ENCODE measurements at places on chromosomes 4 and X.

DNA sequence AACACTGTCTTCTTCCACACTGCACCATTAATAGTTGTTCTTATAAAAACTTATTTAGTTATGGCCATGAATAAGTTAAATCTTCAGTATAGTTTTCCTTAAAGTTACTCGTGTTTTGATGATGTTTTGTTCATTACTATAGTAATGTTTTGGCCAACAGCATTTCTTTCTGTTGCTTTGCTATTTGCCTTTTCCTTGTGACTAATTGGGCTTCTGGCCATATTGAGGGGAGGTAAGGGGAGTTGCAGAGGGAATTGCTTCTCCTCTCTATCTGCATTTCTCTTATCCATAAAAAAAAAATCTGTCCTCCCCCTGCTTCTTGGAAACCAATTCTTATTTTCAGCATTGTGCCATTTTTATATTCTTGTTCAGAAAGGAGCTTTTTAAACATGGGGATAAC, 42.7 kb upstream of the ZCCHC12 start:
- DNase-seq = no peak

GRCh38 chr4:89268679-89269078, 38.9 kb downstream of the GPRIN3 start:
- no peak for DNase-seq

- no peak for DNase-seq
These were observed 77.2 kb downstream of the TMEM131L start for GRCh38 chr4:153543351-153543750.

GRCh38 chr4:47619691-47620090, 134.6 kb downstream of the ATP10D start:
- no peak for DNase-seq

- no peak for DNase-seq
These were observed 63.0 kb upstream of the WDFY3 start for GRCh38 chr4:85029453-85029852.

DNA sequence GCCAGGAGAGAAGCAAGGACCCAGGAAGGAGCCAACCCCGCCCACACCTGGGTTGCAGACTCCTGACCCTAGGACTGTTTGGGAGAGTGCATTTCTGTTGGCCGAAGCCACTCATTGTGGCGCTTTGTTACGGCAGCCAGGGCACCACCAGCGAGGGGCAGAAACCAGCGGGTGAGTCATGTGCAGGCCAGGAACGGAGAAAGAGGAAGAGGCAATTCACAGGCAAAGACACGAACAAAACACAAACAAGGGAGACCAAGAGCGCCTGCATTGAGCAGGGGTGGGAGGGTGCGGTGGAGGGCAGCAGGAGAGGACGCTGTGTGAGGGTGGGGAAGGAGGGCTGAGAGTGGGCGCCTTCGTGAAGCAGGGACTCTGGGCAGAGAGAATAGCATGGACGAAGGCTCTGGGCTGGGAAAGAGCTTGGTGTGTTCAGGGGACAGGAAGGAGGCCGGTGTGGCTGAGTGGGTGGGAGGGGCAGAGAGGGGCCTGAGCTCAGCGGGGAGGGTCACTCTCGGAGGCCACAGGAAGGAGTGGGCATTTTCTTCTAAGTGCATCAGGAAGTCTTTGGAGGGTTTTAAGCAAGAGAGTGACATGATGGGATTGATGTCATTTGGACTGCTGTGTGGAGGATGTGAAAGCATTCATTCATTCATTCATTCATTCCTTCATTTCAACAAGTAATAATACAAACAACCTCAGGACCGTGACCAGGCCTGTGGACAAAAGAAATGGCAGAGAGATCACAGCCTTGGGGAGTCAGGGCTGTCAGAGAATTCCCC, 12.2 kb upstream of the WFS1 start:
- DNase-seq = peak; percentile 29

- no peak for DNase-seq
These were observed 27.0 kb downstream of the EREG start for GRCh38 chr4:74391890-74392475.

DNA sequence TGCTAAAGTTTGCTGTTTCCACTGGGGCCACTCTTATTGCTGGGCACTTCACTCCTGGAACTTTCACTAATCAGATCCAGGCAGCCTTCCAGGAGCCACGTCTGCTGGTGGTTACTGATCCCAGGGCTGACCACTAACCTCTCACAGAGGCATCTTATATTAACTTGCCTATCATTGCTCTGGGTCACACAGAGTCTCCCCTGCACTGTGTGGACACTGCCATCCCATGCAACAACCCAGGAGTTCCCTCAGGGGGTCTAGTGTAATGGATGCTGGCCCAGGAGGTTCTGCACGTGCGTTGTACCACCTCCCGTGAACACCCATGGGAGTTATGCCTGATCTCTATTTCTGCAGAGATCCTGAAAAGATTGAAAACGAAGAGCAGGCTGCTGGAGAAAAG, 41.8 kb upstream of the IQSEC2 start:
- DNase-seq = no peak

DNA sequence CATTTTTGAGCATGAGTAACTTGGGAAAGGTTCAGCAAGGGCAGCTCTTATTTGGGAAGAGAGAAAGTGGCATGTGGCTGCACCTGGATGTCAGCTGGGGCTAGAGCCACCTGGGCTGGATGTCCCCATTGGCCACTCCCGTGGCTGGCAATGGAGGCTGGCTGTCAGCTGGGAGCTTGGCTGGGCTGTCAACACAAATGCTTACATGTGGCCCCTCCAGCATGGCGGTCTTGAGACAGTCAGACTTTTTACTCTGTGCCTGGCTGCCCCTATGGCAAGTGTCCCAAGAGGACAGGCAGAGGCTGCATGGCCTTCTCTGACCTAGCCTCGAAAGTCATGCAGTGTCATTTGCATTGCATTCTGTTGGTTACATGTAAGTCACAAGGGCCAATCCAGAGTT, 99.6 kb downstream of the FAM53A start:
- no peak for DNase-seq

- DNase-seq = no peak
These were observed 48.8 kb downstream of the ZNF732 start for GRCh38 chr4:256492-256891.

DNA sequence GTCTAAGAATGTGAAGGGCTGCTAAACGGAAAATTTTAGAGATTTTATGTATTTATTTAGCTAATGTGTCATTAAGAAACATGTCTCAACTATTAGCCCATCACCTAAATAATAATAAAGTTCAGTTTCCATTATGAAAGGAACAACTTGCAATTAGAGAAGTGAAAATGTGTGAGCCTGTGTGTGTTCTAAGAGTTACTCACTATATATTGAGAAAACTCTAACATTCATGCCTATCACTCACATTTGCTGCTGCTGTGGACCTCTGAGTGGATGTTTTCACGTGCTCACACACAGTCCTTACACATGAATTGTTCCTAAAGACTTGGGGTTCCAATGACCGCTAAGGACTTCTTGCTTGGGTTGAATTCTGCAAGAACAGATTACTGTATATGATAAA, 364.0 kb downstream of the TMA16 start:
- no peak for DNase-seq

GRCh38 chr4:98567611-98568010, 90.8 kb downstream of the TSPAN5 start:
- no peak for DNase-seq

DNA sequence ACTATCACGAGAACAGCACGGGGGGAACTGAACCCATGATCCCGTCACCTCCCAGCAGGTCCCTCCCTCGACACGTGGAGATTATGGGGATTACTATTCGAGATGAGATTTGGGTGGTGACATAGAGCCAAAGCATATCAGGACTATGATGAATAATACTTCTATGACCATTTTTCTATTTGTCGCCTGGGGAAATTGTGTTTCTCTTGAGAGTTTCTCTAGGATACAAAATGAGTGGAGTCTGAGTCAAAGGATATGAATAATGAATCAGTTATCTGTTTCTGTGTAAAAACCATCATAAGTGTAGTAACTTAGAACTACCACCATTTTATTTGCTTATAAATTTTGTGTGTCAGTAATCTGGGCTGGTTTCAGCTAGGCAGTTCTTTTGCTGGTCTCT, 533.0 kb upstream of the ARX start:
- no peak for DNase-seq

GRCh38 chr4:130071746-130072145, 975.8 kb downstream of the C4orf33 start:
- DNase-seq = no peak

DNA sequence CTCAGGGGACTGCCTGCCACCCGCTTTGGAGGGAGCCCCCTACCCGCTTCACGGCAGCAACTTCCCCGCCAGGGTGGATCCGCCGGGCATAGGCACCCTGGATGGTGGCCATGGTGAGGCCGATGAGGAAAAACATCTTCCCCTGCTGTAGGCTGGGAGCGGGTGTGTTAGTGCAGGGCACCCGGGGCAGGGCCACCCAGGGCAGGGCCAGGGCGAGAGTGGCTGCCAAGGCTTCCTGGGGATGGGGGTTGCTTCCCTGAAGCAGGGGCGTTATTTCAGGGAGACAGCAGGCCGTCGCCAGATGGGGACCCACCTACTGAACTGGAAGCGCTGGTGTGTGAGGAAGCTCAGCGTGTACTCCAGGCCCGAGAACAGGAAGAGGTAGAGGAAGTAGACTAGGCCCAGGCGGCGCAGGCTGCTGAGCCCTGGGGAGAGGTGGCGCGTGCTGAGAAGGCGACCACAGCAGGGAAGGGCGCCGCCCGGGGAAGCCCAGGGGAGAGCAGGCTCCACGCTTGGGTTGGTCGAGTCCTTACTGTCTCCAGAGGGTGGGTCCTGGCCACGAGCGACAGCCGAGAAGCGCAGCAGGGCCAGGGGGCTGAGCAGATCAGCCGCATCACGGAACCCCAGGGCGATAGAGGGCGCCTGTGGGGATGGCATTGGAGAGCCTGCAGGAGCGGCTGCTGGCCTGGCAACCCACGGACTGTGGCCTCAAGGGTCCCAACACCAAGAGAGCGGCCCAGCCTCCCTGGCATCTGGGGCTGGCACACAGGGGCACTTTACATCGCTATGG, 31.5 kb downstream of the NOP14 start:
- no peak for DNase-seq

DNA sequence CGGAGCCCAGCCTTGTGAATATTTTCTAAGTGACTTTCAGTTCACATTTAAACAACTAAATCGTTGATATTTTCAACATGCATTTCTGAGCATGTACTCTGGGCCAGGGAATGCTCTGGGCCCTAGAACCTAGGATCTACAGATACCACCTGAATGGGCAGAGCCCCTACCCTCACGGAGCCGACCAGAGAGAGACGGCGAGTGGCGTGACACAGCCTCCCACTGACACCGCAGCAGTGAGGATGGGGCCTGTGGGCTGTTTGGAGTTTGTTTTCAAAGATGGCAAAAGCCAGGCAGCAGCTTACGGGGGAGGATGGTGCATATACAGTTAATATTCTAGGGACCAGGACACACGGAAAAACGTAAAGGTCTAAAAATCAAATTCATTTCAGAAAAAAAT, 17.7 kb downstream of the NELFA start:
- no peak for DNase-seq

GRCh38 chrX:78024349-78025059, 55.1 kb upstream of the PGAM4 start:
- DNase-seq = peak; percentile 67

GRCh38 chr4:147958489-147959065, 226.7 kb downstream of the ARHGAP10 start:
- DNase-seq = no peak

- DNase-seq = no peak
These were observed 362.3 kb downstream of the PABPC4L start for GRCh38 chr4:133839326-133839725.

- peak; percentile 47 for DNase-seq
These were observed 14.8 kb downstream of the PDK3 start for GRCh38 chrX:24479924-24480323.

DNA sequence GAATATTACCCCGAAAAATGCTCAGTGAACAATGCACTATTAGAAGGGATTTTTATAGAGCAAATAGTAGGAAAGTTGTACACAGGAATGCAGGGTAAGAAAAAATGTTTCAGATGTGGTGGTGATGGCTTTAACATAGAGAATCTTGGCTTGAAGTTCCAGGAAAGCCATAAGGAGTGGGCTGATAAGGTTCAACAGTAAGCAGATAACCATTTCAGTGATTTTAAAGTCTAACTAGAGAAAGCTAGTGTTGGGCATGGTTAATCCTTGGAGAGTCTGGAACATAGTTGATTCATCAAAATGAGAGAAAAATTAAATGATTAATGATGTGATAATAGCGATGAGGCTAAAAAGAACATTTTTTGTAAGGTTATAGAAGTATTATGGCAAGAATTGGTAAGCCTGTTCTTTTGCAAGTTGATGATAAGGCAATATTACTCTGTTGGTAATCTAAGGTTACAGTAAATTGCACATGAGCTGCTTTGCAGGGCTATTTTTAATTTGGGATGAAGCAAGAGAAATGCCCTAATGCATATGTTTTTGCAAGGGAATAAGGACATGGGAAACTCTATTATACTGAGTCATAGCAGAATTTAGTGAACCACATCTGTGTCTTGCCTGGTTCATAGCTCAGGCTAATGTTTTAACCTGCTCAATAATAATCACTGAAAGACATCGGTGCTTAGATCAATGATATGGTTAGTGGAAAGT, 44.3 kb downstream of the GALNTL6 start:
- no peak for DNase-seq

DNA sequence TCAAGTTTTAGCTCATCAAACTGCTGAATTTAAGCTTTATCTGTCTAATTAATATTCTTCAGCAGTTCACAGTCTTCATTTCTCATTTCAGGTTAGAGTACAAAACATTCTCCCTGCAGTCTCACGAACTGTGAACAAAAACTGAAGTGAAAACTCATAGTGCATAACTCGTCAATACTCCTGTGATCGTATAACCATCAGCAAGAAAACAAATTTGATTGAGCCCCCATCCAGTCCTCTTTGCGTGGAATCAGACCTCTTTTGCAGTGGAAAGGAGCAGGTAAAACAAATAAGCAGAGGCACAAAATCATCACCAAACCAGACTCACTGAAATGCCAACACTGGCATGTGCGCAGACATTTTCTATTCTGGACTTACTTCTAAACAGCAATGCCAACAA, 12.7 kb downstream of the ADAM29 start:
- no peak for DNase-seq

DNA sequence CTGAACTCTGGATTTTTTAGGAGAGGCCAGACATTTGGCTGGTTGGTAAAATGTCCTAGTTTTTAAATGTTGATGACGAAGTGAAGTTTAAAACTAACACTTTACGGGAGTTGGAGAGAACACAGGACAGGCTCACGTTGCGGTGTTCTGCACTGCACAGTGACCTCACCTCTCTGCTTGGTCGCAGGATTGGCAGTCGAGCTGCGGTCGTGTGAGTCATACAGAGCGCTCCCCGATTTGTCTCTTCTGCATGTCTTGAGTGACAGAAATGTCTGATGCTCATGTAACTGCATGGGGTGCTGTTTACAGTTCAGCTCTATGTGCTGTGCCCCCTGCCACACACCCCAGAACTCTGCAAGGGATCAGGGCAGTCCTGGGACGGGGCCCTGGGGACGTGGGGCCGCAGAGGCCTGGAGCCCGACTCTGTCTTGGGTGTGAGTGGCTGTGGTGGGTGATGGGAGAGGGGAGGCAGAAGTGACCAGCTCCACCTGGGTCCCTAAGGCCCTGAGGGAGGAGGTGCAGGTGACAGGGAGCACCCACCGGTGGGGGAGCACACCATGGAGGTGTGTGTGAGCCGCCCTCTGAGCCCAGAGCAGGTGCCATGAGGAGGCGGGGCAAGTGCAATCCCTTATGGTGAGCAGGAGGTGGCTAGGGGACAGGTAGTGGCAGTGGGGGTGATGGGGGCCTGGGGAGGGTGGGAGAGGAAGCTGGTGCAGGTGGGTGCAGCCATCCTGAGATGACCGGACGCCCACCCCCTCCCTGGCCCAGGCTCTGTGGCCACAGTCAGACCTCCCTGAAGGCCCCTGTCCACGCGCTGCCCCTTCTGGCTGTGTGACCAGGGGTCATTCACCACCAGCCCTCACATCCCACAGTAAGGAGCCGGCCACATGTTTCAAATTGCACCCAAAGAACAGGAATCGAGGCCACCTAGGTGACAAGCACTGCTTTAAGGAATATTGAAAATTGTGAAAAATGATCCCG, 77.9 kb upstream of the ADRA2C start:
- no peak for DNase-seq
